ENCODE measurements at places on chromosomes 2 and 18.

DNA sequence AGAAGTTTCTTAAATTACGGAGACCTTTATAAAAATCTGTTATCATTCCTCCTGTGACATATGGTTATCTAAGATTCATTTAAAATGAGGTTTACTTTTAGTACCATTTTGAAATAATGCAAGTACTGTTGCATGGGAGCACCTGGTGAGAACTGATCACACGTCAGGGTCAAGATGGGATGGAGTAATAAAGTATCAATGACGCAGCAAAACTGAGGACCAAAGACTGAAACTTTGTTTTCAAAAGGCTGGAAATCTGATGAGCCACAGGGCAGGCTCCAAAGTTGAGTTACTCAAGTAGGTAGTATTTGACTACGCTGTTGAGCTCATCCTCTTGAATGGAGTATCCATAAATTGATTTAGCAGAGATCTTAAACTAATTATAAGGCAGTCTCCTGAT, 411.9 kb upstream of the ZNF804A start:
- no peak for DNase-seq

DNA sequence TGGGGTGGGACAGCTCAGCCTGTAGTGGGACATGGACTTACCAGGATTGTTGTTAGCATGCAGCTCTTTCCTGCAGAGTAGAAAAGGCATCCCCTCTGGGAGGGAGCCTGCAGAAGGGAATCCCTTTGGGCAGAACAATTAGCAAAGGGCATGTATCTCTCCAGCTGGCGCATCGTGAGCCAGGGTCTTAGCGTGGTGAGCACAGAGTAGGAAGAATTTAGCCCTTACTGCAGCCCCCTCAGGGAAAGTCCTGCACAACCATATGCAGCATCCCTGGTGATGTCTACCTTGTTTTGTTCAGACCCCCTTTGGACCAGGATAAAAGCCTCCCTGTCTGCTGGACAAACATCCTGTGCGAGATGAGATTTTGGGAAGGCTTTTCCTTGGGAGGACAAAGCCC, 292.1 kb downstream of the SLC4A3 start:
- no peak for DNase-seq

- DNase-seq, result no peak
Observed at GRCh38 chr18:56321470-56321869, 316.9 kb downstream of the TXNL1 start.

- DNase-seq, result no peak
Observed at GRCh38 chr2:161972866-161973265, 101.1 kb downstream of the DPP4 start.

- no peak for DNase-seq
Observed at GRCh38 chr2:240704651-240705050, 13.0 kb downstream of the AQP12A start.

GRCh38 chr2:226758921-226759640, 40.5 kb downstream of the IRS1 start:
- no peak for DNase-seq

GRCh38 chr18:21386523-21387240, 144.7 kb downstream of the GREB1L start:
- DNase-seq, result peak; percentile 10

DNA sequence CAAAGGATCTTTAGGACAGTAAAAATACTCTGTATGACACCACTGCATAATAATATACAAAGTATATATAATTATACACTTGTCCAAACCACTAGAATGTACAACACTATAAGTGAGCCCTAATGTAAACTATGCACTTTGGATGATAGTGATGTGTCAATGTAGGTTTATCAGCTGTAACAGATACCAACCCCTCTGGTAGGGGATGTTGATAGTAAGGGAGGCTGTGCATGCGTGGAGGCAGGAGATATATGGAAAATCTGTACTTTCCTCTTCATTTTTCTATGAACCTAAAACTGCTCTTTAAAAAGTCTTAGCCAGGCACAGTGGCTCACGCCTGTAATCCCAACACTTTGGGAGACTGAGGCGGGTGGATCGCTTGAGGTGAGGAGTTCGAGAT, 37.5 kb upstream of the SP3 start:
- no peak for DNase-seq

GRCh38 chr18:78827141-78827540, 152.5 kb upstream of the SALL3 start:
- no peak for DNase-seq

GRCh38 chr2:197431858-197432257, 3.0 kb downstream of the SF3B1 start:
- no peak for DNase-seq

GRCh38 chr18:7681298-7681697, 114.2 kb downstream of the PTPRM start:
- no peak for DNase-seq
